ENCODE measurements at places on chromosomes 5 and 9.

DNA sequence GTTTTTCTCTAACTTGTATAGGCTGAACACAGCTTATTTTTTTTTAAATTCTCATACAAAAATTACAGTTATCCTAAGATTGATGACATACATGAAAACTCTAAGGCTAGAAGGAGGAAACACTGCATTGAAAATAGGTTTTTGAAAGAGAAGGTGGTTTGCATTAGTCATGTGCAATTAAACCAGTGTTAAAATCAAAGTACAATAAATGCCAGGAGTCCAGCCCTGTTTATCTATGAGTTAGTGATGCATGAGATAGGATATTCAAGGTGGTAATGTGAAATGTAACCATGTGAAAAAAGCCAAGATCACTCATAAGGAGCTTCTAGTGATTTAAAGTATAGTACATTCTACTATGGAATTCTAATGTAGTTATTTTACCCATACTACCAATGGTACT lies 444.9 kb upstream of the CYLC2 start:
- no peak for DNase-seq

GRCh38 chr9:91900055-91900796 lies 49.8 kb downstream of the ROR2 start:
- no peak for DNase-seq

DNA sequence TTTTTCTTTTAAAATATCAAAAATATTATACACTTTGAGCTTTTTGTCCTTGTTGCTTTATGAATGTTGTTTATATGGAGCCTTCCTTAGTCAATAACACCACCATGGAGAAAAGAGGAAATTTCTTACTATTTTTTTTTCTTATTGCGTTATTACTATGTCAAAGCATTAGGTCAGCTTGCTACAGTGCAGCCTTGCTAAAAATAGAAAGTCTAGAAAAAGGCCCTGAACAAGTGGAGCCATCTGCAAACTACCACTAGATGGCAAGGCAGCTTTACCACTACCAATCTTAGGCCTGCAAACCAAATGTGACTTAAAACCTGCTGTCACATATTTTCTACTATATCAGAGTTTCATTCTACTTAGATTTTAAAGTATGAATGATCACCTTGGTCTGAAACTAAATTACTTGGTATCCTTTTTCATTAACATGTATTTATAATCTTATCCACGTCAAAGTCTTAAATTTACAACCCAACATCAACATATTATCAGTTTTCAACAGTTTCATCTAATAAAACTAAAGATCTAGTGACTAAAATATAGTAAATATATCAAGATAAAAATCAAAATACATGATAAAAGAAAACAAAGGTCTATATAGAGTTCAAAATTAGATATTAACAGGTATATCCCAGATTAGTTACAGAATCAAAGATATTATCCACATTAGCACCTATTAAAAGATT lies 113.1 kb upstream of the ACOT12 start:
- peak; percentile 90 for DNase-seq

DNA sequence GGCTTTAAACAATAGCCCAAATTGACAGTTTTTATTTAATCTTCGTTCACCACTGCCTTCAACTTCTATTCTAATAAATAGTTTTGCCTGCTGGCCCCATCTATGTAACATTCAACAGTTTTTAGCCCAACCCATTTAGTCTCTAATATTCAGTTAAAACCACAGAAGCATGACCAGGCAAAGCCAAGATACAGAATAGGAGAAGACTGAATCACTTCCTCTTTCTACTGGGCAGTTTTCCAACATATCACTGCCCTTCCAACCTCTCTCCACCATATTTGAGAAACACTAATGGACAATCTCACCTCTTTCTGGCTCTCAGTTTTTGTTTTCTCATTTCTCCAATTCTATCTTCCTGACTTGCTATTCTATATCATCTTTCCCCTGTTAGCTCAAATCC lies 352.9 kb downstream of the DNAH5 start:
- peak; percentile 69 for DNase-seq

GRCh38 chr5:1637639-1638481 lies 114.1 kb upstream of the LPCAT1 start:
- DNase-seq: no peak

DNA sequence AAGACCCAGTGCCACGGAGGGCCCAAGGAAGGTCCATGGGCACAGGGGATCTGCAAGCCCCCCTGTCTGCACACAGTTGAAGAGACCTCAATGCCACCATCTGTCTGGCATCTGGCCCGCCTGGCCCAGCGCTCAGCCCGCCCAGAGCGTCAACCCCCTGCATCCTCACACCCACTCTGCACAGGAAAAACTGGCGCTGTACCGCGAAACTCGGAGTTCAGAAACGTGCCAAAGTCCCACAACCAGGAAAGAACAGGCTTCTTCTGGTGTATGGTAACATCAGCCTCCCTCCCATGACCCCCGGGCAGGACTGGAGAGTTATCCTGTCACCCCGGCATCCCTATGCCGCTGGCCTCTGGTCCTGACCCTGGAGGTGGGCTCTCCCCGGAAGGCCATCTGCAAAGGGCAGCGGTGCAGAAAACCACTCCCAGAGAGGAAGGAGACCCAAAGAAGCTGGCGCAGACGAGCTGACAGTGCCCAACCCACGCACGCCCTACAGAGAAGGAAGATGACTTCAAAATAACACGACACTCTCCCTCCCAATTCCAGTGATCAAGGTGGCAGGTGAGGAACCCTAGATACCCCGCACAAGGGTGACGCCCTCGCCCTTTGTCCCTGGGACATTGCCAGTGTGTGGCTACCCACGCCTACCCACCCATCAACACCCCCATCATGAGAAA lies 18.9 kb downstream of the VAV2 start:
- no peak for DNase-seq

- no peak for DNase-seq
These were observed 35.9 kb downstream of the CEP120 start for GRCh38 chr5:123387313-123387712.

DNA sequence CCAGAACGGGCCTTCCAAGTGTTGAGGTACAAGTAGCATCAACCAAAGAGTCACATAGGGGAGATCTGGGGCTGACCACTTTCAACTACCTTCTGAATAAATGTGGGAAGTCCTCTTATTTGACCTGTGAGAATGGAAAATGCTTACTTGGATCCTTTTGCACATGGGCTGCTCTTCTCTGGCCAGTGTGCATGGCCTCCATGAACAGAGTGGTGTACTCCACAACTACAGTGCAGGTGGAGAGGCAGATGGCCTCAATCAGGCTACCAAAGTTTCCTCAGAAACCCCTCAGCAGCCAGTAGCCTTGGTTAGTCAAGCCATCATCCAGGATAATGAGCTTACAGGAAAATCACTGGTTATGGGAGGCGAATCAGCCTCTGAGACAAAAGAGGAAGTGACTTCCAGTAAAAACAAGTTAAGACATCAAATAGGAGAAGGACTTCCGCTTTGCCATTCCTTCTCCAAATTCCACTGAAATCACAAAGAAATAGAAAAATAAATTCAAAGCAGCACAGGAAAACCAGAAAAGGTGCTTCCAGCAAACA lies 18.3 kb upstream of the FCHO2 start:
- DNase-seq: no peak

DNA sequence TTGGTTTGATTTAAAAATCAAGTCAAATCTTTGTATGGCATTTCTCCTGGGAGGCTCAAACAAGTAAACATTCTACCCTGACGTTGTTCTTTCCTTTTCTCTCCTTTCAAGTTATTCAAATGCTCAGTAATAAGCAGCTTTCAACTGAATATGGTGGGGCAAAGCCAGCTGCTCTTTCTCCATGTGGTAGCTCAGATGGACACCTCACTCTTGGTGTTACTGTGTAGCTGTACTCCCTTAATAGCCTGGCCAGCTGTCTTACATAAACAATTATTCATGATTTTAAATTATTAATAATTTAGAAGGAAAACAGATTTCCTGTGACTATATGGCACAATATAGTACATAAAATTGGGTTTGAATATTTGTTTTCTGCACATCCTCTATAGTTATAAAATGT lies 165.2 kb downstream of the PDE4D start:
- DNase-seq: peak; percentile 18

DNA sequence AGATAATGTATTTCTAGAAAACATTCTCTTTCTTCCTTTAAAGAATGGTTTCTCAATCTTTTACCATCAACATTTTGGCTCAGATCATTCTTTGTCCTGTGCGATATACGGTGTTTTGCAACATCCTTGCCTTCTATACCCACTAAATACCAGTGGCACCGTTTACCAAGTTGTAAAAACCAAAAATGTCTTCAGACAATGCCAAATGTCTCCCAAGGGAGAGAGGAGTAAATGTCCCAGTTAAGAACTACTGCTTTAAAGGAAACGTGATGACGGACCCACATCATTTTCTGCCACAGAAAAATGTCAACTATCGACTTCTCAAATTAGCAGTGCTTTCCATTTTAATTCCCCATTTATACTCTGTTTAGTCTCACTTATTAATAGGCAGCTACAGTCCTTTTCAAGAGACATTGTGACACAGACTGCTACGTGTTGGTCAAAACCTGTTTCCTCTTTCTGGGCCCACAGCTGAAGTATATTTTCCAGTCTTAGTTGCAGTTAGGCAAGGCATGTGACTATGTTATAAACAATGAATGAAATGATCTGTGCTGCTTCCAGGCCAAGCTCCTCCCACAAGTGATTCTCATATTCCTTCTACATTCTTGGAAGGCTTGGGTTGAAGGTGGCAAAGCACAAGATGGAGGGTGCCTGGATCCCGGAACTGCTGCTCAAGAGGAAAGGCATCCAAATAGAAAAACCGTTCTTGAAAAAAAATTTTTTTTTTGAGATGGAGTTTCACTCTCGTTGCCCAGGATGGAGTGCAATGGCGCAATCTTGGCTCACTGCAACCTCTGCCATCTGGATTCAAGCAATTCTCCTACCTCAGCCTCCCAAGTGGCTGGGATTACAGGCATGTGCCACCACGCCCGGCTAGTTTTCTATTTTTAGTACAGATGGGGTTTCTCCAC lies 8.8 kb downstream of the PRXL2C start:
- peak; percentile 9 for DNase-seq

- no peak for DNase-seq
These were observed 792.1 kb downstream of the BRINP1 start for GRCh38 chr9:118577121-118577520.

GRCh38 chr9:35686222-35687203 lies 3.2 kb downstream of the TPM2 start:
- DNase-seq: no peak

DNA sequence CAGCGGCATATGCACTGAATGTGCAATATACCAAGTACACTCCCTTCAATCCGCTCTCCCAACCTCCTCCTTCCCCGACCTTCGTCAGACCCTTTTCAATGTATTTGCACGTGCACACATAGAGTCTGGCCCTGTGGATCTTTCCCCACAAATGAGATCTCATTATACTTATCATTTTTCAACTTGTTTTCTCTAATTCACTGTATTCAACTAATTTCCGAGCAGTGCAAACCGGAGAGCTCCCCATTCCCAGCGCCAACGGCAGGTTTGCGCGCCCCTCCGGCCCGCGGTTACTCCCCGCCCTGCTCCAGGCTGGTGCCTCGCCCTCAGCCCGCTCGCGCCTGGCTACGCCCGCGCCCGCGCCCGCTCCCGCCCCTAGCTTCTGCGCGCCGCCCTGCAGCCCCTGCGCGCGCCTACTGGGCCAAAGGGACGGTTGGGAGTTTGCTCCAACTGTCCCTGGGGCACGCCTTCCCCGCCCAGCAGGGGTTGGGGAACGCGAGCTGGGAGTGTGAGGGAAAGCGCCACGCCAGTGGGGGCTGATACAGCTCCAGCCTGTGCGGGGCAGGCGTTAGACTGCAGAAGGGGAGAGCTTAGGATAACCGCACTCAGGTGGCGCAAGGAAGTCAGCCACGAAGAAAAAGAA lies 3.3 kb upstream of the CDC20B start:
- no peak for DNase-seq

DNA sequence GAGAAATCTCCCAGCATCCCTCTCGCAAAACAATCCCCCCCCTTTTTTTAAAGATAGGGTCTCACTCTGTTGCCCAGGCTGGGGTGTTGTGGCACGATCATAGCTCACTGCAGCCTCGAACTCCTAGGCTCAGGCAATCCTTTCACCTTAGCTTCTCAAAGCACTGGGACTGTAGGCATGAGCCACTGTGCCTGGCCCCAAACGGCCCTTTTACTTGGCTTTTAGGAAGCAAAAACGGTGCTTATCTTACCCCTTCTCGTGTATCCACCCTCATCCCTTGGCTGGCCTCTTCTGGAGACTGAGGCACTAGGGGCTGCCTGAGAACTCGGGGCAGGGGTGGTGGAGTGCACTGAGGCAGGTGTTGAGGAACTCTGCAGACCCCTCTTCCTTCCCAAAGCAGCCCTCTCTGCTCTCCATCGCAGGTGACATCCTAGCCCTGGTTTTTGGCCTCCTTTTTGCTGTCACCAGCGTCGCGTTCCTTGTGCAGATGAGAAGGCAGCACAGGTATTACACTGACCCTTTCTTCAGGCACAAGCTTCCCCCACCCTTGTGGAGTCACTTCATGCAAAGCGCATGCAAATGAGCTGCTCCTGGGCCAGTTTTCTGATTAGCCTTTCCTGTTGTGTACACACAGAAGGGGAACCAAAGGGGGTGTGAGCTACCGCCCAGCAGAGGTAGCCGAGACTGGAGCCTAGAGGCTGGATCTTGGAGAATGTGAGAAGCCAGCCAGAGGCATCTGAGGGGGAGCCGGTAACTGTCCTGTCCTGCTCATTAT lies 6.8 kb downstream of the CA9 start:
- no peak for DNase-seq

- DNase-seq: no peak
These were observed 139.1 kb upstream of the CLINT1 start for GRCh38 chr5:157997991-157998504.

- DNase-seq: no peak
These were observed 33.2 kb upstream of the SNX2 start for GRCh38 chr5:122741681-122742080.

- DNase-seq: peak; percentile 80
These were observed 167.8 kb downstream of the PAM start for GRCh38 chr5:102922799-102923477.

DNA sequence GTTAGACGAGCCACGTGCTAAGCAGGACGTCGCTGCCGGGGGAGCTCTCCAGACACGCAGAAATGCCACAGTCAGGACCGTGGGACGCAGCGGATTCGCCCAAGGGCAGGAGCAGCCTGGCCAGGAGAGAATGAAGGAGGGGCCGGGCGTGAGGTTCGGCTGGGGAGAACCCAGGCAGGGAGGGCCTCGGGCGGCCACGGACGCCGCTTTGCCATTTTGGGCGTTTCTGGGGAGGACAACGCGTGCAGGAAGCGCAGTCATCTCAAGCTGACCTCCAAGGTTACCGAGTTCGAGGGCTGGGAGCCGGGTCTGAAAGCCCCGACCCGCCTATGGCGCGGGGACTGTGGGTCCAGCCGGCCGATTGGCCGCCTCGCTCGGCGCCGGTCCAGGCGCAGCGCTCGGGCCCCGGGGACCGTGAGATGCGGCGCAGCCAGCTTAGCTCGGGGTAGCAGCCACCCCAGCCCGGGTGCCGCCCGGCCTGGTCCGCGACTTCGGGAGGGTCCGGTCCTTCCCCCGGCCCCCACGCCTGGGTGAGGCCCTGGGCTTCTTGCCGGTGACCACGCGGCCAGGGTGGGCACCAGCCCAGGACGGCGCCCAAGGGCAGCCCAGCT lies 760 bp upstream of the MAN1B1 start:
- no peak for DNase-seq
